ENCODE measurements at places on chromosomes 7 and 10. TPM values are rescaled to one million over a fixed set of nuclear protein-coding genes. Genes with fewer than 3 reads are reported as not detected.

DNA sequence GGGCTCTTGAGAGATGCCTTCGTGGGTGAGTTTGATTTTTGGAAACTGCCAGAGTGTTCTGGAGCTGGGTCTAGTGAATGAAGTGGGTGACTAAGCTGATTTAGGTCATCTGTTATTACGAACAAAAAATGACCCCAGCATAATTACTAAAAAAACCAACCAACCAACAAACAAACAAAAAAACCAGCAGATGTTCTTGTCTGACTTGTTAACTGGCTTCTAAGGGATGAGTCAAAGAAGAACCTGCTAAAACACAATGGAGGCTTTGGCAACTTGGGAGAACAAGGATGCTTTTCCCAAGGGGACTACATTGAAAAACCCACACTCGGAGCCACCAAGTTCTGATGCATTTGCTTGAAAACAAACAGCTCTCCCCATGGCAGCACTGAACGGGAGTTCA is 11.5 kb downstream of the TACR2 start:
- DNase-seq, result no peak

DNA sequence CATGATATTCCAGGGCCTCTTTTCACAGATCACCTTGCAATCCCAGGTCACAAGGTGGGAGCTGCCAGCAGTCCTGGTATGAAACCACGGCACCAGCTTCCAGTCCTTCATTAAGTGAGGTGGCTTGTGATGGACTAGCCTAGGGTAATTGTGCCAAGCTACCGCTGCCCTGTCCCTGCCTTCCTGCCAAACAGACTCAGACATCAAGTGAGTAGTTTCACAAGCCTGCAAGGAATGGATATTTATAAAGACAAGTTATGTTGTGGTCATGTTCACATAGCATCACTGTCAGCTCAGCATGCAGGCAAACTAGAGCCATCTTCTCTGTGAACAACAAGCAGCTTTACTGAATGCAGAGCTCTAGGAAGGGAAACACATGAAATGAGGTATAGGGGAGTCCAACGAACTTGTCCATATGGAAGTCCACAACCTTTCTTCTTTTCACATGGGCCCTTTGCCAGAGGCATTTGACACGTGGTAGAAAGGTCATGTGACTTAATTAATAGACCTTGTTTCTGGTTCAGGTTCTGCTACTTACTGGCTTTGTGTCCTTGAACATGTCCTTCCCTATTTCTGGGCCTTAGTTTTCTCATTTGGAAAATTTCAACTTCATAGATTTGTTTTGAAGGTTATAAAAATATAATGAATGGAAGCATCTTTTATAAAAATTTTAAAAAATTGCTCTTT is 1061.2 kb downstream of the KCNMA1 start:
- no peak for DNase-seq

DNA sequence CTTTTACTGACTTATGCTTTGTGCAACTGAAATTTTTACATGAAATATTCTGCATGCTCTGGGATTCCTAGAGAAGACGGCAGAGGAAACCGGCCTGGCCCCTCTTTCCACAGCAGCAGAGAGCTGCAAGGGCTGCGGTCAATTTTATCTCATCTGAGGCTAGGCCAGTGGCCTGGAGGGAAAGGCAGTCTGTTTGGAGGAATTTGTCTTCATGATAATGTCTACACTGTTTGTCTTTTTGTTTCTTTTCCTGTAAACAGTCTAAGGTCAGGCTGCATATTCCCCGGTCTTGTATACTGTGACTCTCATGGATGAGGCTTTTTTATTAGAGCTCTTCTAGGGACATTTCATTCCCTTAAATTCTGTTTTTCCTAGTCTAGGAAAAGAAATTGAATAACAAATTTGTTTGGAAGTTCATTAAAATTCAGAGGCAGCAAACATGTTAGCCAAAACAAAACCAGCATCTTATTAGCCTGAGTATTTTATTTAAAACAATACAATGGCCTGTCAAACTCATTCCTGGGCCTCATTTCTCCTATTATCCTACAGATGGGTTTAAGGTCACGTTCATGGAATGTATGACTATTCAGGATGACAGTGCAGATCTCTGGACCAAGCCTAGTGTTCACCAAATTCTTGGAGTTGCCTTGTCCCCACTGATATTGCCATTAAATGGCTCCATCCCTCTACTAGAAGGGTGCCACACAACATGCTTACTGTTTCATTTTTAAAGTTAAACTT is 26.4 kb downstream of the LAMB4 start:
- no peak for DNase-seq

WIPF3 gene
- not detected for total RNA-seq

DNA sequence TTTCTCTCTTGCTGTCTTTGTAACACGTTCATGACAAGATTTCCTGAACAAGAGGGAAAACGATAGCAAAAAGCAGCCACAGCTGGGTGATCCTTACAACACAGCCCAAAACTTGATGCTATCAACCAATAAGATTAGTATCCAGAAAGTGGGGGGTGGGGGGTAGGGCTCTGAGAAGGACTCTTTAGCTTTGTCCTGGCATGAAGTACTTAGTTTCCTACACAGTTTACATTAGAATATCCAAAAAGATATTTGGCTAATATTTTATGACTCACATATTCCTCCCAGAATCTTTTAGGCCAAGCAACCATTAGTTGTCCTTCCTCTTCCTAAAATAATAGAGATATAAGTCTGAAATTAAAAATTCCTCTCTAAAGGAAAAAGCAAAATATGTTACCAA is 22.9 kb upstream of the LRRC17 start:
- DNase-seq, result no peak

CYTH3 gene
- total RNA-seq, result 12.5 TPM

HMX2 gene
- total RNA-seq, result not detected

- DNase-seq, result no peak
These were observed 5.1 kb downstream of the PRLHR start for GRCh38 chr10:118590334-118590733.

FAM20C gene
- total RNA-seq, result 4.1 TPM

DNA sequence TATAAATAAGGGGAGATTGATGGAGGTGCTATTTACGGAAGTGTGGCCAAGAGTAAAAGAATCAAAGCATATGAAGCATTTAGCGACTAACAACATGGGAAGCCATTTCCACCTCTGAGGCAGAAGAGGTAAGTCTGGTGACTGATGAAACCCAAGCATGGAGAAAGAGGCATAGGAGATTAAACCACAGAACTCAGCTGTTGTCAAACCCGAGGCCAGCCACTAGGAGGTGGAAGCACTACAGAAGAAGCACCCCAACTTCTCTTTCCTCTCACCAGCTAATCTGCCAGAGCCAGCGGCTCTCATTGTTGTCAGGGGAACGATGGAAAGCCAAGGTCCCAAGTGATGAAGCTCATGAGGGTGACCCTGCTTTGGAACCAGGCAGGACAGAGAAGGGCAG is 19.6 kb upstream of the CNTNAP2 start:
- no peak for DNase-seq

GRCh38 chr7:33109758-33110238 is 594 bp upstream of the RP9 start:
- no peak for DNase-seq

GRCh38 chr10:132396494-132397035 is 435 bp upstream of the PWWP2B start:
- DNase-seq, result peak; percentile 84

TUBAL3 gene
- not detected for total RNA-seq

DNA sequence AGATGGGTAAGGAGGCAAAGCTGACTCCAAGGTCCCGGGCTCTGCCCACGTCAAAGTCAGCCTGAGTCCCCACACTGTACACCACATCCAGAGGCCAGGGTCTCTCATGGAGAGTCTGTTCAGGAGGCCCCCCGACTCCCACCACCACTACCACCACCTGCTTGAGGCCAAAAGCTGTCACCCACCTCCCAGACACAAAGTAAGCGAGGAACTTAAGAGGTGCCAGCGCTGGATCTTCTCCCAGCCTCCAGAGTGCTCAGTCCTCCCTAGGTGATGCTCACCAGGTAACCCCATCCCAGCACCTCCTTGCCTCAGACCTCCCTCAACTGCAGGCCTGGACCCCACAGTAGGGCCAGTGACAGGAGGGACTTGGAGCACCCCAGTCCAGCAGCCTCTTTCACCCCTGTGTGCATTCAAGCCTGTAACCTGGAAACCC is 520 bp downstream of the NPC1L1 start:
- DNase-seq, result no peak

DNA sequence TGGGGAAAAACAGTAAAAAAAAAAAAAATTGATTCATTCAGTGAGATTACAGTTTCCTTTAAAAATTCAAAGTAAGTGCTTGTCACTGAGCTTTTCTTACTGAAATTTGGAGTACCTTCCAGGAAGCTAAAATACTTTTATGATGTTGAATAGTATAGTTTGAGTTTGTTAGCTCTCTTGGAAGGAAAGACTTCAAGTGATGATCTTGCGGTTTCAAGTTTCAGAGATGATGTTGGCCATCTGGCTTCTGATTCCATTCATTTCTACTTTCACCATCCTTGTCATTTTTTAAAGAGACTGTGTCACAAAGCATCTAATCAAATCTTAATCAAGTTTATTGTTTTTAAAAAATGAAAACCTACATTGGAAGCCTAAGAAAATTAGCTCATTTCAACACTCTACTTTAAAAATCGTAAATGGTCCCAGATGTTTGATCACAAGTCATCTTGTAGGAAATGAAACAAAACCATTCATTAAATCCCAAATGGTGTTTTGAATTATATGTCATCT is 4.9 kb upstream of the HERPUD2 start:
- no peak for DNase-seq

- DNase-seq, result no peak
These were observed 33.0 kb downstream of the ZNF33A start for GRCh38 chr10:38043516-38043915.

DNA sequence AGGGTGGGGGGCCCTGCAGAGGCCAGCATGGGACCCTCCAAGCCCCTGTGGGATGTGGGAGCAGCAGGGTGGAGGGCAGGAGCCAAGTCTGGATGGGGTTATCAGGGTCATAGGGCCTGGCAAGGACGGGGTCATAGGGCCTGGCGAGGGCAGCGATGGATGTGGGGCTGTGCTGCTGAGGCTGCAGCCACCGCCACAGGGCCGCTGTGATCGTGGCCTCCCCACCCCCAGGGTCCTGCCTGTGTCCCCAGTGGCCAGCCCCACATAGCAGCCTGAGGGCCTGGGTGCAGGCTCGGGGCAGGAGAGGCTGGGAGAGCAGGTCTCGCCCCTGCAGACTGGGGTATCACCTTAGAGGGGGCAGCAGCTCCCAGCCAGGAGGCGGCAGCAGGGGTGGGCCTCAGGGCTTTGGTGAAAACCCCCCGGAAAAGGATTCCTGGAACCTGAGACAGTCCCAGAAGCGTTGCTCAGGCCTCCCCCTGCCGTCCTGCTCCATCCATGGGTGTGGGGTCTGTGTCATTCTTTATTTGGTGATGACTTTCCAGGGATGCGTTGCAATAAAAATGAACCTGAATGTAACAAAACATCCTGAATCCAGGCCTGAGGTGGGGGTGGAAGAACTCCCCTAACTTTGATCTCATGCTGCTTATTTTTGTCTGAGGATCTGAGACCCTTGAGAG is 107.3 kb upstream of the SHH start:
- DNase-seq, result no peak

DNA sequence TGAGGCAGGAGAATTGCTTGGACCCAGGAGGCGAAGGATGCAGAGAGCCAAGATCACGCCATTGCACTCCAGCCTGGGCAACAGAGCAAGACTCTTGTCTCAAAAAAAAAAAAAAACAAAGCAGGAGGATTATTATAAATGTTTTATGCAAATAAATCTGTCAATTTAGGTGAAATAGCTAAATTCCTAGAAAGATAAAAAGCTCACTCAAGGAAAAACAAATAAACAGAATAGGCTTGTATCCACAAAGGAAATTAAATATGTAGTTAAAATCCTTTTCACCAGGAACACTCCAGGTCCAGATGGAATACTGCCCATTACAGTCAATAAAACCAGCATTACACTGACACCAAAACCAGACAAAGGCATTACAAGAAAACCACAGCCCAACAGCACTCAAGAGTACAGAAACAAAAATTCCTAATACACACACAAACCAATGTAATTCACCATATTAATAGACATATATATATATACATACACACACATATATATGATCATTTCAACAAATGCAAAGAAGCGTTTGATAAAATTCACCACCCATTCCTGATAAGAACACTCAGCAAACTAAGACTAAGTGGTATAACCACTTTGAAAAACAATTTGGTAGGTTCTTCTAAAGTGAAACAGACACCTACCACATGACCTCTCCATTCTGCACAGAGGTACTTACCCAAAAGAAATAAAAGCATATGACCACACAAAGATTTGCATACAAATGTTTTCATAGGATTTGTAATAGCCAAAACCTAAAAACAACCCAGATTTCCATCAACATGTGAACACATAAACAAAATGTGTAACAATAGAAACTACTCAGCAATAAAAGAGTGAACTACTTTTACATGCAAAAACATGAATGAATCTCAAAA is 38.8 kb downstream of the ABI1 start:
- DNase-seq, result no peak

GRCh38 chr7:83672157-83672556 is 23.2 kb upstream of the SEMA3E start:
- no peak for DNase-seq

DNA sequence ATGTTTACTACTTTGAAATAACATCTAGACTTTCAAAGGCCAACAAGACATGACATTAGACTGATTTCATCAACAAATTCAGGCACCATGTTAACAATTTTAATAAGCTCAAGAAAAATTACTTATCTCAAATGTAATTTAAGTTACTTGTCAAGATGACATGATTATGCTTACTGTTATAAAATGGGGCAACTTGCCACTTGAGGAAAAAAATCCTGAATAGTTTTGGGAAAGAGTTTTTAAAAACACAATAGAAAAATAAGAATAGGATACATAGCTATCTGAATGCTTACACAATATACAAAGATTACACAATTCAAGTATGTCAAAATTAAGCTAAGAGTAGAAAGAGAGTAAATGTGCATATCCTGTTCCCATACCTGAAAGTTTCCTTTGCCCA is 85.4 kb downstream of the RNF32 start:
- no peak for DNase-seq

GRCh38 chr10:99656199-99657064 is 2.9 kb upstream of the ENTPD7 start:
- DNase-seq, result no peak

DNA sequence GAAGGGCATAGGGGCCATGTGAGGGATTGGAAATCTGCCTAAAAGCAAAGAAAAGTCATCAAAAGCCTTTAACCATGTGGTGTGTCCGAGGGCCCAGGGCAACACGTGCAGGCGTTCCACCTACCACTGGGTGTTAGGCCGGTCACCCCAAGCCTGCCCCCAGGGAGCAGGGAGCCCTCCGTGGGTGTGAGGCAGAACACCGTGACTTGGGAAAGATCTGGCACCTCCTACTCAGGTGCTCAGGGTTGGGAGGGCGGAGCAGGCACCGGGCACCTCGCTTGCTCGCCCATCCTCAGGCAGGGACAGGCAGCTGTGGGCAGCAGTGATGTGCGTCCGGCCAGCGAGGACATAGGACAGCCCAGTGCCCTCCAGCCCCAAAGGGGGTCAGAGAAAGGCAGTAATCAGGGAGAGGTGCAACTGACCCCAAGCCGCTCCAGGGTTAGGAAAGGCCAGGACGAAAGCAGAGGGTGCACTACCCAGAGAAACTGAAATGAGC is 80.7 kb upstream of the CHST15 start:
- DNase-seq, result no peak

MKLN1 gene
- 35.7 TPM for total RNA-seq

- DNase-seq, result no peak
These were observed 7.8 kb downstream of the NODAL start for GRCh38 chr10:70433581-70434280.

GRCh38 chr10:95333997-95334804 is 43.4 kb upstream of the PDLIM1 start:
- DNase-seq, result no peak
